ENCODE measurements at places on chromosomes 3 and 15.
A peak's percentile ranks its signal among the peaks of the same experiment; 100 is the strongest.

- no peak for DNase-seq
Observed at GRCh38 chr15:77768107-77768506, 135.4 kb upstream of the LINGO1 start.

DNA sequence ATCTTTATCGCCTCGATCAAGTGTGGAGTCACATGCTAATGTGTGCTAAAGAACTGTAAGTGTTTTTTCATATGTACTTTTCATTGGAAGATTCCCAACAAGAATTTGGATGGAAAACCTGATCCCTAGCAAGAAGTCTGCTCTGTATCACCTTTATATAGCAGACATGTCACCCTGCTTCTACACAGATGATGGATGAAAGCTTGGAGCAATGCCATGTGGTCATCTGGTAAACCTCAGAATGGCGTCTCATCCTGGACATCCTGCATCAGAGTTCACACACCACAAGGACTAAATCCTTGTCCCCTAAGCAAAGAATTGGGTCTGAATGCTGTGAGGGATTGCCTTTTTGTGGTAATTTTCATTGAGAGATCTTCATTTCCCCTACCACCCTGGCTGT lies 42.1 kb upstream of the CTDSPL start:
- DNase-seq, result no peak

GRCh38 chr15:101159096-101159935 lies 92.5 kb downstream of the CHSY1 start:
- DNase-seq, result no peak

DNA sequence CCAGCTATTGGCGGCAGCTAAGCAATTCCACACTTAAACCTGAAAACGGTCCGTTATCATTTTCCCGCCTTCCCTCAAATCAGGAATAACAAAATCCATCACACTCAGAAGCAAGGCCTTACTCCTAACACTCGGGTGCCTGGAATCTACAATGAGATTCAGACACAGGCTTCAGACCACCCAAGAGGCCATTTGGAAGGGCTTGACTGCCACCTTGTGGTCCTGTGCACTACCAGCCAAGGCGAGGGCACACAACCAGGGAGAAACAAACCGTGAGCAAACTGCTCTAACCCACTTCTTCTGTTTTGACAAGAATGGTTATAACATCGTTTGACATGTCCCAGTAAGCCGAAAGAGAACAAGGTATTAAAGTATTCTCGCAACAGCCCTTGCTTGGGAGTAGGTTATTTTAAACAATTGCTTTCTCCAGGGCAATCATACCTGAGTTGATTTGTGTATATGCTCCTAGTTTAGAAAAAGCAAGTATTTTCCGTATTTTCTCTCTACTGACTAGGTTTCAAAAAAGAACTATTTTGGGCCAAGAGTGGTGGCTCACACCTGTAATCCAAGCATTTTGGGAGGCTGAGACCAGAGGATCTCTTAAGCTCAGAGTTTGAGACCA lies 40.1 kb upstream of the TAFA4 start:
- peak; percentile 30 for DNase-seq

- DNase-seq, result no peak
Observed at GRCh38 chr15:52486003-52486996, 42.4 kb downstream of the MYO5A start.

DNA sequence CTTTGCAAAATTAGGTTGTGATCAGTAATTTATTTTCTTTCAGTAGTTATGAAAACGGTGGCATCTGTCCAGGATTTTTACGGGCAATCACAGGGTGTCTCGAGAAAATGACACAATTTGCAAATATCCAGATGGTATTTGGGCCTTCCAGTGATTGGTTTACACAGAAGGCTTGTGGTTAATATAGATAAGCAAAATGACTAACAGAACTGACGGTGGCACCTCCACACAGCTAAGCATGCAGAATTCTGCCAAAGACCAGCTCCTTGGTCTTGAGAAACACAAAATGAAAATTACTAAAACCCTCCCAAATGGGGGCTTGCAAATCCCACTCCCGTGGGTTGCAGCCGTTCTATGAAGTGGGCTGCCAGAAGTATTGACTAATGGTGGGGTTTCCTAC lies 5.5 kb downstream of the ARHGEF3 start:
- no peak for DNase-seq

Data from DMS 273 treated with DMSO at 0.1 percent for 48 hours (cell line).